ENCODE measurements at places on chromosomes 5 and 9. TPM values are rescaled to one million over a fixed set of nuclear protein-coding genes. Genes with fewer than 3 reads are reported as not detected.

DNA sequence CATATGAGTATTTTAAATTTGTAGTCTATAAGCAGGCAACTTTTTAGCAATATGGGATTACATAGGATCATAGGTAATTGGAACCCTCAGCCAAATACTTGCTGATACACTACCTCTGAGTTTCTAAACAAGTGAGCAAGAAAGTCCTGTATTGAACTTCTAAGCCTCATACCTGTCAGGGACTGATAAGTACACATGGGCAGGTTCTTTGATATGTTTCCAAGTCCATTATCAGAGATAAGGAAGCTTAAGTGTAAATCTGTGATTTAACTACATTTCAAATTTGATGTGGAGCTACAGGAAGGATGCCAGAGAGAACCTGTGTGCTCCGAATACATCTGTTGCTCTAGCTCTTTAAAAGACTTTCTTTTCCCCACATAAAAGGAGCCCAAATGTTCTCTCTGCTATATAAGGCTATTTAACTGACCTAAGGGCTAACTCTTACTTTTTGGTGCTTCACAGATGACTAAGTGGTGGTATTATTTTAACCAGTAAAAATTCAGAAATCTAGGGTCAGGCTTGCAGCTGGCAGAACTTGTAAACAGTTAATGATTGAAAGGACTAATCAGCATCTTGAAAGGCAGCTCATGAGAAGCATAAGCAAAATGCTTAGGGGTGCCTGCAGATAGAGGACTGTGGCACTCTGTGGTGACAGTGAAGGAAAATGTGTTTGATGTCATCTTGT lies 228.6 kb downstream of the NR3C1 start:
- DNase-seq: no peak

GRCh38 chr5:6516823-6517222 lies 68.2 kb downstream of the UBE2QL1 start:
- no peak for DNase-seq

SLC34A3 gene
- total RNA-seq: not detected

FOXD4 gene
- 0.10 TPM for total RNA-seq

DNA sequence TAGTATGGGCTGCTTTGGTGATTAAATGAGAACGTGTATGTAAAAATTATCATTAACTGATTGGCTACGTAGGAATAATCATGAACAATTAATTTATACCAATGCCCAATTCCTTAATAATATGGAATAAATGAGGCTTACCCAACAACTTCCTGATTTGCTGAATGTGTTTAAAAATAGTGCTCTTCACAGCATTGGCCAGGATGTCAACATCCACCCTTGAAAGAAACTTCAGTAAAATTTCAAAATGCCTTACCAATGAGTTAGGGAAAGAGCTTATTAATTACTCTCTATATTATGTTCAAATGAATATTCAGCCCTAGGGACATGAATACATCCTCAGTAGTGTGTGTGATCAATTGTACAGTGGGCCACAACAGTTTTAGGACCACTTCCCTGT lies 401.4 kb downstream of the PSAT1 start:
- DNase-seq: no peak

KIAA1958 gene
- 6.6 TPM for total RNA-seq

GRCh38 chr9:90787771-90788460 lies 13.7 kb upstream of the SYK start:
- DNase-seq: no peak

ARID3C gene
- total RNA-seq: not detected

BTNL8 gene
- total RNA-seq: 0.49 TPM

- no peak for DNase-seq
Measured at GRCh38 chr9:2655411-2655901, 33.9 kb downstream of the VLDLR start.

DNA sequence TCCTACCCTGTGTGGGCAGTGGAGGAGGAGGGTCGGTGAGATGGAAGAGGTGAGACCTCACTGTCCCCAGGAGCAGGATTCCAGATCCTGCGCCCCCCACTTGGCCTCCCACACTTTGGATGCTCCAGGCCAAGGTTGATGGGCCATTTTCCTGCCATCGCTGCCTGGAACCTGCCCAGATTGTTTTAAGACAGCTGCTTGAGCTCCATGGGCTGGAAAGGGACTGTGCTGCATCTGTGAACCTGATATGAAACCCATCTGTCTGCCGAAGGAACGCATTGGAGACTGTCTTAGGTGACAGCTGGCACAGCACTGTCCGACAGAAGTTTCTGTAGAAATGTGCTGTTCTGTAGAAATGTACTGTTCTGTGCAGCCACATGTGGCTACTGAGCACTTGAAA lies 72.7 kb upstream of the SLC25A48 start:
- DNase-seq: no peak

SLC38A9 gene
- total RNA-seq: 43.7 TPM

ALDH1A1 gene
- total RNA-seq: 19.2 TPM

DNA sequence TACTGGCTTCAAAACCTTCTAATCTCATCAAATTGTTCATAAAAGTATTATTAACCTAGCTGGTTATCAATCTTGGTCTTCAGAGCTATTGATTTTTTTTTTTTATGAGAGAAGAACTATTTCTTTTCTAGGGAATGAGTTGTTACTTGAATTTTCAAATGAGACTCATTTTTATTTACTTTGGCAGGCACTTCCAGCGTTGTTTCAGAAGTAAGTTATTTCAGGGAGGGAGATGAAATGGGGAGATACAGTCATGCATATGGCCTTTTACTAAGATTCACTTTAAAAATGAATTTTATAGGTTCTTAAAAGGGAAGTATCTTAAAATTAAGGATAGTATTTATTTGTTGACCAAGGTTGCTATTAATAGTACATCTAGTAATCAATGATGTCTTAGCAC lies 129.6 kb downstream of the IZUMO3 start:
- DNase-seq: no peak

- no peak for DNase-seq
Measured at GRCh38 chr5:39543335-39543734, 118.6 kb upstream of the DAB2 start.

DNA sequence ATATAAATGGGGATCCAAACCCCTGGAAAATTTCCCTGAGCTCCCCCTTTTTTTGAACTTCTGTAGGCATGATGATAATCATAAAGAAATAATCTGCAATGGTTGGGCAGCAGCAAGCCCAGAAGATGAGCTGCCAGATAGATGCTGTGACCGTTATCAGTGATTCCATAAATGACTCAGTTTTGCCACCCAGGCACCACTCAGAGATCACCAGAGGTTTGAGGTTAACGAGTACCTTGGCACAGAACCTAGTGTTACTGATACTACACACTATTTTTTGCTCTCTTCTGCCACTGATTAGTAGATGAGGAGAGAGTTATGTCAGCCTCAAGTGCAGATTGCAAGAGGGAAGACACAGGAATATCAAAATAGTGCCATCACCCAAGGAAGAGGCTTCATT lies 199.3 kb upstream of the PTGER4 start:
- no peak for DNase-seq

DMGDH gene
- total RNA-seq: 3.3 TPM

DNA sequence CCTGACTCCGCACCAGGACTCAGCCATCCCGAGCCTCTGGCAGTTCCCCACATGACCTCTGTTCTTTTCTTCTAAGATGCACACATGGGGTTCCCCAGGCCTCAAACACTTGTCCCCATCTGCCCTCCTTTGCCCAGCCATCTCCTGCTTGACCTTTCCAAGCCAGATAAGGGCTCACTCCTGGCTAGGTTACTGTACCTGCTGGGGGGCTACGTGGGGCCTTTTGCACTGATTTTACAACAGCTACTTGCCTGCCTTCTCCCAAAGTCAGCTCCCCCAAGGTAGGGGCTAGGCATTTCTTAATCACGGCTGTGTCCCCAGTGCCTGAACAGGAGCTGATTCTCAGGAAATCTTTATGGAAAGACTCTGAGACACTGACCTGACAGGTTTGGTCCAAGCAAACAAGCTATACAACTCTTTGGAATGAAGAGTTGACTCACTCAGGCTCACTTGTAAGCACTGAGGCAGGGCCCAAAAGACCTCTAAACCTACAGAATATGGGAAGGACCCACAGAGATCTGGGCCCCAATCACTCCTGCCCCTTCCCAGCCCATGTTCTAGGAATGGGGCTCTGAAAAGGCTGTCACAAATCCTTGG lies 2.5 kb downstream of the MACROH2A1 start:
- no peak for DNase-seq

OLFM1 gene
- total RNA-seq: 4.8 TPM

PRDM9 gene
- not detected for total RNA-seq

NSG2 gene
- 3.1 TPM for total RNA-seq

NTRK2 gene
- total RNA-seq: 35.3 TPM

DNA sequence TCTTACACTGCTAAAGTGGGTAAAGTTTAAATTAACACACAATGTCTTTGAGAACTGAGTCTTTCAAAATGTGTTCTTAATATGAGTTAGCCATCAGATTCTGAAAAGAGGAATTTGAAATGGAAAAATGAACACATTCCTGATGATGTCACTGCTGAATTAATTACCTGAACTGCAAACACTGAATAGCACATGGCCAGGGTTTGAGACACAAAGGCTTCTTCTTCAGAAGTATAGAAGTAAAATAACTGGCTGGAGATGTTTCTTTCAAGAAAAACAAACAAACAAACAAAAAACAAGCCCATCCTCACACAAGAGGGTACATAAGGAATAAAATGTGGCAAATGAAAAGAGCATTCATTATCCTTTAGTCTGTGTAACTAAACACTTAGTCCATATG lies 7.1 kb downstream of the GLIS3 start:
- DNase-seq: peak; percentile 36

CDKN2A gene
- 0.30 TPM for total RNA-seq

DNA sequence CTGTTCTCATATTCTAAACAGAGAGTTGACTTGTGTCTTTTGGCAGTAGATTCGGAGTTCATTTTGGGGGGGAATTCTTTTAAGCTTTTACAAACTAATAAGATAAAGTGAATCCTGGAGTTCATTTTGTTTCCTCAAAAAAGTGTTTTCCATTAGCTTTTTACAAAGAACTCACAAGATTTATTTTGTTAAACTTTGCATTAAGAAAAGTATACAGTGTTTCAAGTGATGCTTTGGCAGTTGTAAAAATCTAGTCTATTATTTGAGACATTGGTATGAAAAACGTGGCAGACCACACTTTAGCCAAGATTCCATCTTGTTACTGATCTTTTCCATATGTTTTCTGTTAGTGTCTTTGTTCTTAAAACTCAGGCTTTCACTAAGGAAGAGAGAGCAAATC lies 1.2 kb upstream of the OMD start:
- peak; percentile 91 for DNase-seq

GMCL2 gene
- total RNA-seq: not detected

DNA sequence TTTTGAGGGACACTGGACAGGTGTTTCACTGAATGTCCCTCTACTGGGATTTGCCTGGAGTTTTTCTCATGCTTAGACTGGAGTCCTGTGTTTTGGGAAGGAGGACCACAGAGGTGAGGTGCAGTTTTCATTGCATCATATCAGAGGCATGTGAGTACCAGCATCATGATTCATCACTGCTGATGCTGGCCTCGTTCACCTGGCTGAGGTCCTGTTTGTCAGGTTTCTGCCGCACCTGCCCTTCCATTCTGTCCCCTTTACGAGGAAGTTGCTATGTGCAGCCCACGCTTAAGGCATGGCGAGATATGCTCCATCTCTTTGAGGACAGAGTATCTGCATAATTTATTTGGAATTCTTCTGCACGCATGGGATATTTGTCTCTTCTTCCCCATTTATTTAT lies 162.1 kb downstream of the TENT4A start:
- DNase-seq: no peak

- DNase-seq: no peak
Measured at GRCh38 chr5:61277190-61277589, 54.9 kb upstream of the ZSWIM6 start.

DNA sequence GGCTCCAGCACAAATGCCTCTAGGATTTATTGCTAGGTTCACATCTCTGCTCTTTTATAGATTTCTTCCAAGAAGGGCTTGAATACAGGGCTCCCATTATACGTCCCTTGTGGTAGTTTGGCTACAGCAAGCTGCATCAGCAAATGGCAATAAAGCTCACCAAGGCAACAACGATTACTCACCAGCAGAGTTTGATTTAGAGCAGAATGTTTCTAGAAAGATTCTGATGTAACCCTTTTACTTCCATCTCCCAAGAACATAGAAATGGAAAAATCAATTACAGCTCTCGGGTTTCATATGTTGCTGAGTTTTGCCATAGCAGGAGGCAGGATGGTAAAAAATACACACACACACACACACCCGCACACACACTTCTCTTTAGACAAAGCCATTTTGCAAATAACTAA lies 124.2 kb upstream of the TNPO1 start:
- peak; percentile 45 for DNase-seq

GRCh38 chr5:83802686-83803085 lies 82.0 kb upstream of the HAPLN1 start:
- no peak for DNase-seq

- no peak for DNase-seq
Measured at GRCh38 chr5:97067296-97067850, 75.0 kb downstream of the LIX1 start.

DNA sequence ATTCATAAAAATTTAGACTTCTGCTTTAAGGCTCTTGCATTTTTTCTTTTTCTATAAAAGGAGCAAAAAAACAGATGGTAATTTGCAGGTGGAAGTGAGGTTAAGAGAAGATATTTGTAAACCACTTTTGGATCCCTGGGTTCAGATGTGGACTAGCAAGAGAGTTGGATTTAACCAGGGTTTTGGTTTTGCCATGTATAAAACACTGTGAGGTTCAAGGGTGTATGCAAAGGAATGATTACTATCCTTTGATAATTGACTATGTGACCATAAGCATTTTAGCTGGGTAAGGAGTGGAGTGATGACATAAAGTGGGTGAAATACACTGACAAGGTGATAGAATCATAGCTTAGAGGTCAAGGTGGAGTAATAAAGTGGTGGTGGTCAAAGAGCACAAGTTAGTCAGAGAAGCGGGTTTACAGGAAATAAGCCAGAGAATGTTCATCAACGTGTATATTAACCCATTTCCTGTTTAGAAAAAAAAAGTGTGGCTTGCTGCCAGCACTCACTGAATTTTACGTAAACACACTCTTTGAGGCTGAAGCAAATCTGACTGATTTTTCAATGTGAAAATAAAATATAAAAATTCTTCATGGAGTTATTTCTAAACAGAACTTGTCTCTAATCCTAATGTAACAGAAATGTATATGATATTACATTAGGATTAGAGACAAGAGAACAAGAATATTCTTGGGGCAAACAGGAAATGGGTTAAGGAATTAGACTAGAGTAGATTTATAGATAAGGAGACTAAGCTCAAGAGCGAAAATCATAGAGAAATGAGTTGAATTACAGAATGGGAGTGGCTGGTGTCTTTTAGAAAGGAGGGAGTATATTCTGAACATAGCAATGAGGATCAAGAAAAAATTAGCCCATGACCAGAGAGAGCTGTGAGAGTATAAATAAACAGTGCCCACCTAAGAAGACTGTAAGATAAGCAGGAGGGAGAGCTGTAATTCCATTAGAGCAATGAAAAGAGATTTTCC lies 74.5 kb downstream of the CDKN2A start:
- DNase-seq: no peak

DNA sequence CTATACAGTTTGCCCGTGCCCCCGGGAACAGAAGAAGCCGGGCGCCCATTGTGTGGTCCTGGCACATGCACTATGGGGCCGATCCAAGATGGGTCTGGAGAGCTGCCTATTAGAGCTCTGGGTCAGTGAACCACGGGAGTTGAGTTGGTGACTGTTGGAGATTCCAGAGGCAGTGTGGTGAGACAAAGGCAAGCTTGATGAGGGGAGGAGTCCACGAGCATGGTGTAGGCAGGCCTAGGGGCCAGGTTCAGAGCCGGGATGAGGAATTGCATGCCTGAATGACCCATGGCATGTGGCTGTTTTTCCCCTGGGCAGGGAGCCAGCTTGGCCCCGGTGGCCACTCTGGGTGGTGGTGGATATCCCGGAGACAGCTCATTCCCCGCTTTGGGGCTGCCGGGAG lies 84.4 kb upstream of the STC2 start:
- DNase-seq: no peak

GRCh38 chr5:113249206-113249605 lies 185.6 kb downstream of the TSSK1B start:
- no peak for DNase-seq

All from skin of body (tissue), 3 donors.